ENCODE measurements at places on chromosomes 3 and 15.

GRCh38 chr3:100102757-100103156 is 11.5 kb downstream of the FILIP1L start:
- no peak for DNase-seq

DNA sequence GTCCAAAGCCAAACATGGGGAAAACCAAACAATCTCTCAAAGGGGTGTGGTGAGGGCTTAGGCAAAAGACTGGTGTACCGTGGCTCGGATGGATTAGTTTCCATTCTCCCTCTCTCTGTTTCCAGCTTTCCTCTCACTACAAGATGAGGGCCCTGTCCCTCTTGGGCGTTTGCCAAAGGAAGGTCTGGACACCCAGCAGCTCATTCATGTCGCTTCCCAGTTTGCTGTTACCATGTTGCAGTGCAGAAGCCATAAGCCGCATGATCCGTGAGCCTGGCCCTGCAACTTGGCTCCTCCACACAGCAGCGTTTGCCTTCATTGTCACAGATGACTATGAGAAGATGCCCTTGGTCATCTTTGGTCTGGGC is 92.2 kb downstream of the APBA2 start:
- no peak for DNase-seq

- DNase-seq: no peak
These were observed 1.3 kb downstream of the NEIL1 start for GRCh38 chr15:75348034-75348561.

GRCh38 chr3:119965692-119966091 is 128.6 kb downstream of the GSK3B start:
- no peak for DNase-seq

DNA sequence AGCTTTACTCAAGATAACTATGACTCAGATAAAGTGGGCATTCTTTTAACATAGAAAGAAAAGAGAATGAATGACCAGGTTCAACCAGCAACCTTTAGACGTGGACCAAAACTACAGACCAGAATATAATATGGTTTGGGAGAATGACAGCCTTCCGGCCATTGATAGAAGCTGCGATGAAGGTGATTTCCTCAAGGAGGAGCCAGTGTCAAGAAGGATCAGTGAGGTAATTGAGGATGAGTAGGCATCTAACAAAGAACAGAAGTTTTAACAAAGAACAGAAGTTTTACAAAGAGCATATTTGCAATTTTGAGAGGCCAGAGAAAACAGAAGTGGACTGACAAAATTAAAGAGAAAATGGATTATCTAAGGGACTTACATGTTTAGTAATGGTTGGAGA is 289.0 kb upstream of the AGTR1 start:
- DNase-seq: no peak

DNA sequence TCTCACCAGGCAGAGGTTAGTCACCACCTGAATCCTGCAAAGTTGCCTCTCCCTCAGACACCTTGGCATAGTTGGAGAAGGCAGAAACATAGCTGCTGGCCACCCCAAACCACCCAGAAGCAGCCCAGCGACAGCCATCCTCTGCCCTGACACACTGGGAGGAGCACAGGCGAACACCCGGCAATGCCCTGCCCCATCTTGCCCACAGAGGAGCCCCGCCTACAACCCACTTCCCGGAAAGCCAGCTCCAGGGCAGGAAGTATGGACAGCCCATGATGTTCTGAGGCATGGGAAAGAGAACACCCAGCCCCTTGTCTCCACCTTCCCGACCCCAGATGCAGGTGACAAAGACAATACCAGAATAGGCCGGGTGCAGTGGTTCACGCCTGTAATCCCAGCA is 12.6 kb upstream of the SHISA5 start:
- no peak for DNase-seq

DNA sequence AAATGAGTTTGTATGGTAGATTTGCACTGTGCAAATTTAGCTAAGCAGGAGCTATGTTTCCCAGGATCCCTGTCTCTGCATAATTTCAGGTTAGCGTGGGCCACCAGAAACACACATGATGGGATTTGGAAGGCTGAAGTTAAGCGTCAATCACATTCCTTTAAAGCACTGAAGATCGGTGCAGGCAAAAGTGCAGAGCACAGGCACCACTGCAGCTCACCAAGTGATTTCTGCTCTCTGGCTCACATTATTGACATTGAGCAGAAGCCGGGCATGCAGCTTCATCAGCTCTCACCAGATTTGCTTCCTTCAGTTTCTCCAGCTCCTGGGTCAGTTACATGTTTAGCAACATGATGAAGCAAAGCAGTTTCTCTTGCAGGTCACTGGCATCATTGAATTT is 256.4 kb upstream of the TGFBR2 start:
- DNase-seq: no peak

DNA sequence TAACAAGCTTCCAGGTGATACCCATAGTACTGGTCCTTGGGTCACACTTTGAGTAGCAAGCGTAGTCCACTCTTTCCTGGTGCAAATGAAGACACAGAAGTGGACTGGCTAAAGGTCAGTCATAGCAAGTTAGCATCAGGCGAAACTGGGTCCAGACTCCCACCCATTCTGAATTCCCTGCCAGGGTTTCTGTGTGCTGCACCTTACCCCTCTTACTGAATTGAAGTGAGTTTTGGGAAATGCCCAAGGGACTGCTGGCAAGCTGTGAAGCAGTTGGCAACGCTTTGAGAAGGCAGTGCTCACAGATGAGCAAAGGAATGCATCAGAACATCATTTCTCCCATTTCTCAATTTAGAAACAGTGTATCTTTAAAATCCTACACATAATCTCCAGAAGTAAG is 1.8 kb upstream of the LSG1 start:
- no peak for DNase-seq

- no peak for DNase-seq
These were observed 23.1 kb downstream of the ABHD6 start for GRCh38 chr3:58260733-58261132.

GRCh38 chr3:39639344-39640236 is 169.8 kb upstream of the MYRIP start:
- DNase-seq: peak; percentile 19

DNA sequence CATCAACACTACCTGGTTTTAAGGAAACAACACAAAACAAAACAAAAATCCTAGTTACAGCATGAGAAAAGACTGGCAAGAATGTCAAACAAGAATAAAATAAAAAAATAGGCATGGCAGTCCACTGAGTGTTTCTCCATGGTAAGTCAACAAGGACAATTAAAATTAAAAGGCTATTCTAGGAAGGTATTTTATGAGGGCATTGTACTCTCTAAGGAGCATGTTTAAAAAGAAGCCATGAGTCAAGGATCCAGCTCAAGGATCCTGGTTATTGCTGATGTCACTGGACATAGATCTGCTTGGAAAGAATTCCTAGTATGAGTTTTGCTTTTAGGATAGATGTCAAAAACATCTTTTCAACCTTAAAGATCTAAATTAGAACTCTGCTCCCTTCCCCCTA is 106.7 kb downstream of the MYO5A start:
- no peak for DNase-seq

GRCh38 chr15:25684521-25685431 is 178.4 kb downstream of the ATP10A start:
- DNase-seq: no peak

DNA sequence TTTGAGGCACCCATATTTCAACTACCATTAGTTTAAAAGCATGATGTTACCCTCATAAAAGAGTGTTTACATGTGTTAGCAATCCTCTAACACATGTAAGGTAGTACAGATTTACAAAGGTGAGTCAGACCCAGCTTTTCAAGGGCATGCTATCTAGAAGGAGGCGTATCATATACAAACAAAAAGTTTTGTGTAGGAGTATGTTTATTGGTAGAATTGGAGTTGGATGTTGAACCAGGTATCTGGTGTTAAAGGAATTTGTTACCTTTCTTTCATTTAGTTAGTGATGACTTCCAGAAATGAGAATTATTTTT is 2.4 kb downstream of the HACD3 start:
- DNase-seq: no peak

DNA sequence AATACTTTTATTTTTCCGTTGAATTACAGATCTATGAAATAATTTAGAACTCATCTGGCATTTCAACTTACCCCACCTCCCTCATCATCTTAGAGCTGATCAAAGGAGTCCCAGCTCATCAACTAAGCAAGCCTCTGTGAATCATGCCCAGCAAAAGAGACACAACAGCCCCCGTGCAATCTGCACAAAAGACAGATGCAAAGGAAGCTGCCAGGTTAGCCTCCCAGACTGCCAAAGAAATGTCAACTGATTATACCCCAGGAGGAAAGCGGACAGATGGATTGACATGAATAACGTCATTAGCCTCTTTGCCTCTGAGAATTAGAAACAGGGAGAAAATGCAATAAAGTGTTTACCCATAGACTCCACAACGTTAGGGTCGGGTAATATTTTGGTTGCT is 75.0 kb downstream of the GABRB3 start:
- DNase-seq: no peak

DNA sequence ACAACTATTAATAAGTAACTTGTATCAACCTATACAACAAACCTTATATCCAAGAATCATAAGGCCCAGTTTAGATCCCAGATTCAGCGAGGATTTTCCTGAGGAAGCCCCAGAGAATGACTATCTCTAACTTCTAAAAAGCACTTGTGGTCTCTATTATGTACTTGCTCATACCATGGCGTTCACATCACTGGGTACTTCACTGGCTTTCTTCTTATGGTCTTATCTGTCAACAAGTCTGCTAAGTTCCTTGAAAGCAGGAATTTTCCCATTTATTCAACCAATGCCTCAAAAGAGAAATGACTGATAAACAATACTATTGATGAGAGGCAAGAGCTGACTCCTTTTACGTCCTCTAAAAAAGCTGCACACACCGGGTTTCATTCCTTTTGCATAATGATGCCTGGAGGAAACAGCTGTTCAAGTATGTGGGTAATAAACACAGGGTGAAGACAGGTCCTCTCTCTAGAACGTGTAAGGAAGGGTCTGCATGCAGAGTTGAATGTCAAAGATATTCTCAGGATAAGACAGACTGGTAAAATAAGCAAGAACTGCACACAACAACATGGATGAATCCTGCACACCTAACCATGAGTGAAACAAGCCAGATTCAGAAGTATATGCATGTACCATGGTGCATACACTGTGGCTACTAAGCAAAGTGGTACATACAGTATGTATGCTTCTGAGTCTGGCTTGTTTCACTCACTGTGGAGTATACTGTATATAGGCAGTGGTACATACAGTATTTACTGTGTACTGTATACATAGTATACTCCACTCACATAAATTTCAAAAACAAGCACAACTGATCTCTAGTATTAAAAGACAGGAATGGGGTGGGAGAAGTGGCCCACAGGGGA is 408.7 kb downstream of the SHQ1 start:
- DNase-seq: no peak

DNA sequence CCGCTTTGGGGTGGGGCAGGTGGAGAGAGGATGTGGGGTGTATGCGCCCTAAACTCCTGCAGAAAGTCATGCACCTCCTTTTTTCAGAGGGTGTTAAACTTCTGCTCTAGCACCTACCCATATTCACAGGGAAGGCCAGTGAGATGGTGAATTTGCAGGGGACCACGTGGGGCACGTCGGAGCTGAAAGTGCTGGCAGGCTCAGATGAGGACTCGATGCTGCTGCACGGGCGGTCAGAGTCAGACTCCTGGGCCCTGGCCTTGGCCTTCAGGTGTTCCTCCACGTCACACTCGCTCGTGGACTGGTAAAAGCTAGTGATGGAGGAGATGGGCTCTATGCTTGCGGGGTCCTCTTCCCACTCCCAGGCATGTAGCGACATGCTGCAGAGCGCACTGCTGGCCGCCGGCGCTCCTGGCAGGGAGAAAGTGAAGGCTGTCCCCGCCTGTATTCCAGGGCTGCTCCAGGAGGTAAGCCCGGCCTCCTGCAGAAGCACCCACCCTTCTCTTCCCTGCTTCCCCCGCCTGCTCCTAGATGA is 883 bp downstream of the CFAP92 start:
- DNase-seq: no peak

DNA sequence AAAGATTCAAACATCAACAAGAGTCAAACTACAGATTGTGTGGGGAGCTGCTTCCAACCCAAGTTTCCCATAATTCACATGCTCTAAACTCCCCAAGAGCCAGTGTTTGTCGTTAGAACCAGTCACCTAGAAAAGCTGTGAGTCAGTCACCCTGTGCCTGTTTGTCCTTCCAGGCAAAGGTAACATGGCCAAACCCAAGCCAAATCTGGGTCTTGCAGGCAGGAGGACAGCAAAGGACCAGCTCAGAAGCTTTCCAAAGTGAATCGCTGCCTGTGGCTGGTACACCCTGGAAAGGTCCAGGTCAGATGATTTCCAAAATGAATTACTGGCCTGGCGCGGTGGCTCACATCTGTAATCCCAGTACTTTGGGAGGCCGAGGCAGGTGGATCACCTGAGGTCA is 251.5 kb downstream of the FAM43A start:
- DNase-seq: no peak

DNA sequence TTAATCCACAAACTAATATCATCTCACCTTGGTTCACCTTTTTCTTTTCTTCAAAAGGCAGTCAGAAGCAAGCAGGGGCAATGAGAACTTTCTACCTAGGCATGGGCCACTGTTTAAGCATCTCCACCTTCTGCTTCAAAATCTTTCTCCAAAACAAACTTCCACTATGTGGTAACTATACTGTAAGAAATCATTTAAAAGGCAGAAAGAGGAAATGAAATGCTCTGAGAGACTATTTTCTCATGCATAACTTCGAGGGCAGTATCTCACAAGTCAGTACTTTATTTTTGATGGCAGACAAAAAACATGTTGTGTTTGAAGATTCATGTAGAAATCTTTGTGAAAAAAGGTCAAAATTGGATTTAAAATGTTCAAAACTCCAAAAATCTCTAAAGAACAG is 419.7 kb downstream of the ZBTB20 start:
- DNase-seq: no peak

DNA sequence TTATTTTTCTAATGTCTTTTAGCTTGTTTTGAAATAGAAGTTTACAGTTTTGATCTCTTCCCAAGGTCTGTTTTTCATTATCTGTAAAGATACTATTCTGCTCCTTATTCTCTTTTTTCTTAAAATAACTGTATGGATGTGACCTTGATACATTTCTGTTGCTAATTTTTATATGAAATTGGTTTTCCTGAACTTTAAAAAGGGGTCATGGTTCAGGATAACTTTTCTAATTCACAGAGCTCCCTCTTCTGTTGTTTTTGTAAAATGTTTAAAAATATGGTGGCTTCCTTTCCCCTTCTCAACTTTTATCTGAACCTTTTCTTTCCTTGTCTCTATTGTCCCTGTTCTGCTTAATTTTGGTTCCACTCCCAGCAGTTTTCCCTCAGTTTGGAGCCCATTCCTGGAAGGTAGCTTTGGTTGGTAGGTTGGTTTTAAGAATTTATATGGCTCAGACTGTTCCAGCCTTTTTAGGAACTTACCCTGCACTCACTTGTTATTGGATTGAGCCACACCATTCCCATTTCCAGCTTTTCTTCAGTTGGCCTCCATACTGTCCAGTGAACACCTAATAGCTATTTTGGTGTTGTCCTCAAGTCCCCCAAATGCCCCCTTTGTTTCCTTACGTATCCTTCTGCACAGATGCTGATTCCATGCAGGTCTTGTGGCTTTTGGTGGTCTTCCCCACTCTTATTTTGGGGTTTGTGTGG is 70.3 kb downstream of the SLMAP start:
- DNase-seq: no peak
